Fibroblast of the conjunctiva (primary cell): ENCODE measurements at places on chromosomes 2 and 18.

GRCh38 chr2:159677654-159678053 lies 34.7 kb upstream of the MARCHF7 start:
- peak; percentile 13 for DNase-seq

DNA sequence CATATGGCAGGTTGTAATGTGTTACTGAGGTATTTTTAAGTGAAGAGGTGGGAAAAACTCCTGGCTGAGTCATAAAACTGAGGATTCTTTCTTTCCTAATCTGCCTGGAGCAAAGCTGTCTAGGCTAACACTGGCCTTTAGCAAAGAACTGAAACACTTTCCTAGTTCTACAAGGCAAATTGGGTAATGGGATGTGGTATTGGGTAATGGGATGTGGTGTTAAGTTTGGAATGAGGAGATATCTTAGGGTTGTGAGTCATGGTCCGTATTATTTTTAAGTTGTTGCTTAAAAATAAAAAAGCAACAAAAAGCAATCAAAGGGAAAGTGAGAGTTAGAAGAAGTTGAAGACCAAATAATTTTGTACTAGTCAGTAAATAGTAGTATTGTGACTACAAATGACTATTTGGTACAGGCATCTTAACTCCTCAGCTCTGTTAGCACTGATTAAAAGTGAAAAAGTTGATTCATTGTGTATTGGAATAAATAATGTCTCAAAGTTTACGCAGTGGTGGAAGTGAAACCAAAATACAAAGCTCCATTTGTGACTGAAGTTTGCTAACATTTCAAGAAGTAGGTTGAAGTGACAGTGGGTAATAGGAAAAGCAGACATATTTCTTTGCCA lies 216.8 kb downstream of the CAMKMT start:
- no peak for DNase-seq

DNA sequence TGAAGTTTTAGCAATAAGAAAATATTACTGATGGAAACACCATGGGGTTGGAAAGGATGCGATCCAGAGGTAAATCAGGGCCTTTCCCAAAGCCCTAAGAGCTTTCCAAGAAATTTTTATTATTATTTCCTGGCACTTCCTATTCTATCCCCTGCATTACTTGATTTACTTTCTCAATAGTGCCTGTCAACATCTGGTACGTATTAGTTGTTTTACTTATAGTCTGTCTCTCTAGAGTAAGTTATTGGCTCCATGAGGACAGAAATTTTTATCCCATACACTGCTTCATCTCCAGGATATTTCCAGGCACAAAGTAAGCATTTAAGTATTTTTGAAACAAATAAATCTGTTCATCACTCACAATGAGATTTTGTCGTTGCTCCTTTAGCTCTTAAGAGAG lies 18.1 kb downstream of the PPP4R1 start:
- no peak for DNase-seq

DNA sequence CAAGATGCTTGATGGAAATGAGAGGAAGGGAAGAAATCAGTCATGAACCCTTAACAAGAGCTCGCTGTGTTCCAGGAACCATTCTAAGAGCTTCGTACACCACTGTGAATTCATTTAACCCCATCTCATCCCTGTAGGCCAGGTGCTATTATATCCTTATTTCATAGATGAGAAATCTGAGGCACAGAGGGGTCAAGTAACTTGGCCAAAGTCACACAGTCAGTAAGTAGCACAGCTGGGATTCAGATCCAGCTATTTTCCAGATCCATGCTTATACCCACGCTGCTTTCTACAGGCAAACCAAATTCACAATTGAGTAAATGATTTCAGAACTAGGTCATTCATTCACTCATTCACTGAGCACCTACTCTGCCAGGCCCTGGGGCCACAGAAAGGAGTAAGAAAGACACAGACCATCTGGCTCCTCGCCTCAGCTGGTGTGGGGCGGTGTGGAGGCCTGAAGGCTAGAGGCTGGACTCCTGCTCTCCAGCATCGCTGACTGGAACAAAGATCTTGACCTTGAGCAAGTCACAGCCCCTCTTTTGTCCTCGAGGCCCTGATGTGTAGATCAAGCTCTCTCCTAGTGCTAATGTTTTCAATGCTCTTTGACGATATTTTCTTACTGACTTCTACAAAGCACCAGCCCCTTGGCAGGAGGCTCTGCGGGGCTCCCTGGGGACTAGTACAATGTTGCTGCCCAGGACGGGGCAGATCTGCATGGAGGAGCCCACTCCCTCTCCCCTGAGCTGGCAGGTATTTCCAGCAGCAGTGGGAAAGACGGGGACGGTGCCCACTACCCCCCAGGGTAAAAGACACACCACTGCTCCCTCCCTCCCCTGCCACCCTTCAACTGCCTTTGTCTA lies 26.5 kb downstream of the STEAP3 start:
- DNase-seq: no peak

DNA sequence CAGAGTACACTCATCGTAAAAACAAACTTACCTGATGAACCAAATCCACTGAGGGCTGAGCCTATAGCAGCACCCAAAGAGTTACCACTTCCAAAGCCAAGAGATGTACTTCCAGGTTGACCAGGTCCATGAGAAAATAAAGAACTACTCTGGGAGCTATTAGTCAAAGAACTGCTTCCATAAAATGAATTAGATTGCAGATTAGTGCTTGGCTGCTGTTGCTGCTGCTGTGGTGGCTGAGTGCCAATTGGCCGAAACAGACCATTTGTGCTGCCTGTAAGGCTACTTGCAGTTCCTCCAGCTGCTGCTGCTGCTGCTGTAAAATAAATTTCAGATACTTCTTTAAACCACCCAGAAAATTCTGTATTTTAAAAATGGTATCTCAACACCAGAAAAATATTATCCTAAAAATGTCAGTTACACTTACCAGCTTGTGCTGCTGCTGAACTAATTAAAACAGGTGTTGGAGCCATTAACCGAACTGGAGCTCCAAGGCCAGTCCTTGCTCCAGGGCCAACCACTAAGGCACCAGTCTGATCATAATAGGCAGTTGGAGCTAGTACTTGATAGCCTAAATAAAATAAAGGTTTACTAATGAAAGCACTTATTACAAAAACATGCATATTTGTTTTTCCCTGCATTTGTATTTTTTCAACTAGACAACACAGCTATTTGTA lies 58.1 kb upstream of the SDC1 start:
- peak; percentile 46 for DNase-seq
